ENCODE measurements at places on chromosomes 6 and 20. TPM values are rescaled to one million over a fixed set of nuclear protein-coding genes. Genes with fewer than 3 reads are reported as not detected.

DNA sequence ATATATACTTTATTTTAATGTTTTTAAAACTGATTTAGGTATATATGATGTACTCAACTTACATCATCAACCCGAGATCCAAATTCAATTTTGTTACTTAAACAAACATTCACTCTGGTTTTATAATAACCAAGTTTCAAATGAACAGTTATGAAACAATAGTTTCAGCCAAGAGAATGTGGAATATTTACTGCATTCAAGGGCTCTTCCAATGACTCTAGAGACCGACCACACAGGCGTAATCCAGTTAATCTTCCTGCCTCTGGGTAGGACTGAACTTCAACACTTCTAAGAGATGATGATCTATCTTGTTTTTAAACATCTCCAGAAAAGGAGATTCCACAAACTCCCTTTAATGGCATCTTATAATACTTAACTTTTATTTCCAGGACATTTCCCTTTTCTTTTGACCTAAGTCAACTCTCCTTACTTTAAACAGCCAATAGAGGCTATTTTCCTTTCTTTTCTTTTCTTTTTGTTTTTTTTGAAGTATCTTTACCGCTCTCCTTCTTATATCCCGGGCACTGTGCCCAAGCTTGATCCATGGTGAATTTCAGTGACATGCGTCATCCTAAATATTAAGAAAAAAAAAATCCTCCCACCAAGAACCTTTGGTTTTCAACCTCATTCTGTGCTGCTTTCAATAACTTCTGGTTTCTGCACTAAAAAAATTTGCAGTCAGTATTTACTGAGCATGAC is 110.1 kb downstream of the KIF13A start:
- no peak for DNase-seq

DNA sequence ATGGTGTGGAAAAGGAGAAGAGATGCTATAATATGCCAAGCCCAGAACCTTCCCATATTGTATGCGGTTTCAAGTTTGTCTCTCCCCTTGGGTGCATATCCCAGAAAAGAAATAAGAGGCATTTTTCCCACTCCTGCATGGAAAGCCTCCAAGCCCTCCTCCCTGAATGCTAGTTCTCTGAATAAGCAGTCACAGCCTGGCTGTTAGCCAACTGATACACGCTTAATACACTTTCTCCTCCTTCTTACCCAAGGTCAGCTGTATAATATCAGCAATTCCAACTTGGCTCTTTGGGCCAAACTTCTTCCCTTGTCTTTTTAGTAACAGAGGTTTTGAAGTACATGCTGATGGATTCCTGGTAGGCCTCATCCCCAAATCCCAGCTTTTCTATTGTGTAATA is 440.1 kb downstream of the EPHA7 start:
- no peak for DNase-seq

- no peak for DNase-seq
Observed at GRCh38 chr20:58651559-58651945, 469 bp downstream of the STX16 start.

- DNase-seq: no peak
Observed at GRCh38 chr6:147467886-147468285, 40.6 kb upstream of the SAMD5 start.

DNA sequence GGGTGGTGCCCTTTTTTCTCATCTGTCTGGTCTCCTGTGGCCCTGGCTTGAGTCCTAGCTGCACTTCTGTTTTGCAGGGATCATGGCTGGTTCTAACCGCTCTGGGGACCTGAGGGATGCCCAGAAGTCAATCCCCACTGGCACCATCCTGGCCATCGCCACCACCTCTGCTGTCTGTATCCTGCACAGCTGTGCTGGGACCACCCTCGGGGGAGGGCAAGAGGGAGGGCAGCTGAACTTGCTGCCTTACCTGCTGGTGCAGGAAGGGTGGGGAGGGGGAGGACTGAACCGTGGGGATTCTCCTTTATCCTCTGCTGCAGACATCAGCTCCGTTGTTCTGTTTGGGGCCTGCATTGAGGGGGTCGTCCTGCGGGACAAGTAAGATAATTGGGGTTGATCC is 14.5 kb downstream of the SLC12A5 start:
- DNase-seq: no peak

GRCh38 chr20:62631336-62632308 is 10.7 kb upstream of the SLCO4A1 start:
- no peak for DNase-seq

GRCh38 chr20:10042086-10042485 is 7.3 kb downstream of the ANKEF1 start:
- no peak for DNase-seq

DNA sequence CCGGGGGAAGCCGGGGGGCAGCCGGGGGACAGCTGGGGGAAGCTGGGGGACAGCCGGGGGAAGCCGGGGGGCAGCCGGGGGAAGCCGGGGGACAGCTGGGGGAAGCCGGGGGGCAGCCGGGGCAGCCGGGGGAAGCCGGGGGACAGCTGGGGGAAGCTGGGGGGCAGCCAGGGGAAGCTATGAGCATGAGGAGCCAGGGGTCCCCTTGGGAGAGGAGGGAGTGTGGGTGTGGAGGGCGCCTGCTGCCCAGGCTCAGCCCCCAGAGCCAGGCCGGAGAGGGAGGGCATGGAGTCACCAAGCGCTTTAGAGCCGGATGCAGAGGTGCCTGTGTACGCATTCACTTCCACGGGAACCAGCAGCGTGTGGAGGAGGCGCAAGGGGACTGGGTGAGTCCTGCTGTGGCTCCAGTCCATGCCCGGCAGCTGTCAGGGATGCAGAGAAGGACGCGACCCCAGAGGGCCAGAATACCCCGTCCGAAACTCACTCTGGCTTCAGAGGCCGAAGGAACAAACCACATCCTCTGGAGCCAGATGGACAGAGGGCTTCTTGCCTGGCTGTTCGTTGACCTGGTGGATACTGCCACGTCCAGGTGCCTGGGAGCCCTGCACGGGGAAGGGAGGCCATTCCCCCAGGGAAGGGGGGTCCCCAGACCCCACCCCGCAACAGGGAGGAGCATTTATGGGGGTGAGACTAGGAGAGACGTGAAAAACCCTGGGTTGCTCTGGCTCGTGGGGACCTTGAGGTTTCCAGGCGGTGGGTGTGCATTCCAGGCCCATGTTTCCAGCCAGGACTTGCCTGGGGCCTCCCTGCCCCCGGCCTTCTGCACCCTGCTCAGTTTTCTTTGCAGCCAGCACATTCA is 26.5 kb upstream of the DACT2 start:
- no peak for DNase-seq

- DNase-seq: no peak
Observed at GRCh38 chr6:51513891-51514747, 573.3 kb downstream of the PKHD1 start.

- no peak for DNase-seq
Observed at GRCh38 chr6:24994812-24995211, 59.1 kb upstream of the RIPOR2 start.

- DNase-seq: peak; percentile 81
Observed at GRCh38 chr6:26043384-26044139, 43.7 kb upstream of the HFE start.

GRCh38 chr6:68544450-68544849 is 90.6 kb upstream of the ADGRB3 start:
- DNase-seq: no peak

- DNase-seq: no peak
Observed at GRCh38 chr6:135904666-135905065, 53.2 kb downstream of the PDE7B start.

- DNase-seq: no peak
Observed at GRCh38 chr6:33428224-33428965, 8.5 kb downstream of the SYNGAP1 start.

- no peak for DNase-seq
Observed at GRCh38 chr6:30802731-30803130, 58.4 kb upstream of the IER3 start.

- DNase-seq: no peak
Observed at GRCh38 chr6:44057931-44058616, 69.2 kb downstream of the MRPL14 start.

- DNase-seq: no peak
Observed at GRCh38 chr6:24405262-24405661, 2.5 kb downstream of the MRS2 start.

DNA sequence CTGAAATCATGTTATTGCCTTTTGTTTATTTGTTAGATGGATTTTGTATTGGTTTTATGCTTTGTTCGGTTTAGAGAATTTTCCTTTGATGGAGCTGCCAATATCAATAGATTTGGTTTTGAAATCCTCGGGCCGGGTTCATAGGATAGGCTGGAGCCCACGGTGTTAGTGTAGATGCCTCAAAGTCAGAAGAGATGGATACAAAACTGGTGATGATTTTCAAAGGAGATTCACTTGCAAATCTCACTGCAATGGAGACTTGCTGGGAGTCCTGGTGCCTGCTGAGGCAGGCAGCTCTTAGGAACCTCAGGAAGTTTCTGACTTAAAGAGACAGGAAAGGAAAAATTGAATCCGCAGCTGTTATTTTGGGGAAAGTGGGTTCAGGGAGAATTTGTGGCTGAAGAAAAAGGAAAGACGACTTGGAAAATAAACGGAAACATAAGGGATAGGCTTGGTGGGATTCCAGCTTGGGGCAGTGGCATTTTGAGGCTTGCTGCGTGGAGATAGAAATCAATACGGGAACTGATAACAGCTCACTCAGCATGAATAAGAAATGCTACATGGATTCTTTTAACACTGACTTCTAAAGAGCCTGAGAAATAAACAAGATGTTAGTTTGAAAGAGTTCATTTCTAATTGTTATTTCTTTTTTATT is 241.6 kb downstream of the PHACTR1 start:
- DNase-seq: no peak

GRCh38 chr20:4633780-4634179 is 87.9 kb upstream of the PRND start:
- DNase-seq: no peak

- no peak for DNase-seq
Observed at GRCh38 chr20:13270211-13270610, 49.1 kb downstream of the ISM1 start.

GRCh38 chr20:62463651-62464424 is 12.0 kb downstream of the GATA5 start:
- DNase-seq: no peak

GRCh38 chr20:63273635-63274380 is 1.2 kb downstream of the ARFGAP1 start:
- no peak for DNase-seq

GRCh38 chr20:39504710-39505094 is 542.6 kb downstream of the DHX35 start:
- DNase-seq: no peak

DNA sequence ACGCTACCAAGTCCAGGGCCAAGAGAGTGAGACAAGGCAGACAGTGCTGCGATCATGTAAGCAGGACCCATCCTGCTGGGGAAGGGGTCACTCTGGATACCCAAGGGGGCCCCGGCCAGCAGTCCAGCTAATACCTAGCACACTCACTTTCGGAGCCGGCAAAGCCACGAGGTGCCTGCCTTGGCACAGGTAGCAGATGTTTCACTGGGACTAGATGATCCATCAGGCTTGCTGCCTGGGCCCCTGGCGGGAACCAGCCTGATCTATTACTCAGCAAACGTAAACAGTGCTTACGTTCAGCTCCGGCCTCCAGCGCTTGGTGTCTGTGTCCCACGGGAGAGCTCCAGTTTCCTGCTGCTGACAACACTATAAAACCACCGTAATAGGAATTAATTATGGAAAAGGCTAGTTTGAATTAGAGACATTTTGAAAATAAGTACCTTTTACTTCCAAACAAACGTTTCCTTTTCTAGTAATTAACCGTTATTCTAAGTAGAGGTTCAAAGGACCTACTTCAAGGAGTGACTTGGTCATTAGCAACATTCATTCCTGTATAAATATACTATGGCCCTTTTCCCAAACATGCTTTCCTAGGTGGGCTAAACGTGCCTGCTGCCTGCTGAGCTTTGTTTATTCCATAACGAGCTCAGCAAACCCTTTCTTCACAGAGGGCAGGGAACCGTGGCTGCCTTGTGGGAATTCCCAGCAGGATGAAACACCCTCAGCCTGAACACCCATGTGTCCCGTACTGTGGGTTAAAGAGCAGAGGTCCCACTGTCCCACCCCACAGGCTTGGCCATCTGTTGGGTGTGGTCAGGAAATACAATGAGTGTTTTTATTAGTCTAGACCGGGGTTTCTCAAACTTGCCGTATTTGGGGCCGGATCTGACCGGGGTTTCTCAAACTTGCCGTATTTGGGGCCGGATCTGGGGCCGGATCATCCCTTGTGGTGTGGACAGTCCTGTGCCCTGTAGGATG is 18.4 kb downstream of the SLC22A23 start:
- DNase-seq: no peak

GRCh38 chr6:100322886-100323285 is 141.8 kb downstream of the SIM1 start:
- DNase-seq: no peak

GRCh38 chr20:10654630-10655029 is 19.2 kb downstream of the JAG1 start:
- DNase-seq: no peak

DNA sequence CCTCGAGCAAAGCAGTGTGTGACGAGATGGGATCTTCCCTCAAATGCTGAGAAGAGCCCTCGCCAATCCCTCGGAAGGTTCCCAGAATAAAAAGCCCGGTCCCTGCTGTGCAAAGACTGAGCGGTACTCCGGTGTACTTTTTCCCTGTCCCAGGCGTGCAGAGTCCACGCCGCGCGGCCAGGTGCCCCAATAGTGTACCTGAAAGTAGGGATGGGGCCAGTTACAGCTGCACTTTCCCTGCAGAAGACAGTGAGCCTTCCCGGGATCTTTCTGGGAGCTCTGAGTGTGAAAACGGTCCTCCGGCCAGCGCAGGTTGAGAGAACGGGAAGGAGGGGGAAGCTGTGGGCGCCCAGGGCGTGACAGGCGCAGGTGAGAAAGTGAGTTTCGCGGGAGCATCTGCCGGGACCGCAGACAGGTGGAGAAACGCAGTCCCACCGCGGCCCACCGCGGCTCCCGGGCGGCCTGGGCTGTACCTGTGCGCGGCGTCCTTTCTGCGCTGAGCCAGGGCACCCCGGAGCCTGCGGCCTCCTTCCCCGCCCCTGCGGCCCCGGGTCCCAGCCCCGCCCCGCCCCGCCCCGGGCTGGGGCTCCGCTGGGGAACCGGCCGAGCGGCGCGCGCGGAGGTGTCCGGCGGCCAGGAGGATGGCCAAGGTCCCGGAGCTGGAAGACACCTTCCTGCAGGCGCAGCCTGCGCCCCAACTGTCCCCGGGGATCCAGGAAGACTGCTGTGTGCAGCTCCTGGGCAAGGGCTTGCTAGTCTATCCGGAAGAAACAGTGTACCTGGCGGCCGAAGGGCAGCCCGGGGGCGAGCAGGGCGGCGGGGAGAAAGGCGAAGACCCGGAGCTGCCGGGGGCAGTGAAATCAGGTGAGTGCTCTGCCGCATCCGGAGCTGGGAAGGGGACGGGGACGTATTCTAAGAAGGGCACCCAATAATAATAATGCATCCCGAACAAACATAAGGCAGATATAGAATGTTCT is at the start of gene RFX6:
RFX6 (plus strand) TSS at position 608 of the 977 bp plus-strand sequence; CDS start at position 642, 34 bp downstream.
- no peak for DNase-seq

GRCh38 chr20:15278041-15278440 is 940.6 kb upstream of the FLRT3 start:
- DNase-seq: no peak

GRCh38 chr6:43790031-43790430 is 20.0 kb downstream of the VEGFA start:
- no peak for DNase-seq

RIPOR2 gene
- 11.2 TPM for total RNA-seq

OXT gene
- not detected for total RNA-seq

DDX27 gene
- total RNA-seq: 14.0 TPM

SLCO4A1 gene
- total RNA-seq: 10.8 TPM

LRRN4 gene
- 0.11 TPM for total RNA-seq

TPBG gene
- 4.9 TPM for total RNA-seq

FRK gene
- 2.6 TPM for total RNA-seq

VPS16 gene
- total RNA-seq: 23.3 TPM

PHF10 gene
- total RNA-seq: 56.6 TPM

GRIK2 gene
- 0.67 TPM for total RNA-seq

FNDC11 gene
- total RNA-seq: not detected

RAB44 gene
- total RNA-seq: 0.11 TPM

CRISP2 gene
- total RNA-seq: not detected

PBOV1 gene
- not detected for total RNA-seq
